ENCODE measurements at places on chromosomes 2 and 18.

GRCh38 chr2:145221516-145221915, 701.6 kb upstream of the ZEB2 start:
- DNase-seq, result no peak

GRCh38 chr2:109342256-109342850, 213.3 kb downstream of the SH3RF3 start:
- DNase-seq, result no peak

- DNase-seq, result no peak
These were observed 744.3 kb upstream of the REG3G start for GRCh38 chr2:78281164-78281563.

DNA sequence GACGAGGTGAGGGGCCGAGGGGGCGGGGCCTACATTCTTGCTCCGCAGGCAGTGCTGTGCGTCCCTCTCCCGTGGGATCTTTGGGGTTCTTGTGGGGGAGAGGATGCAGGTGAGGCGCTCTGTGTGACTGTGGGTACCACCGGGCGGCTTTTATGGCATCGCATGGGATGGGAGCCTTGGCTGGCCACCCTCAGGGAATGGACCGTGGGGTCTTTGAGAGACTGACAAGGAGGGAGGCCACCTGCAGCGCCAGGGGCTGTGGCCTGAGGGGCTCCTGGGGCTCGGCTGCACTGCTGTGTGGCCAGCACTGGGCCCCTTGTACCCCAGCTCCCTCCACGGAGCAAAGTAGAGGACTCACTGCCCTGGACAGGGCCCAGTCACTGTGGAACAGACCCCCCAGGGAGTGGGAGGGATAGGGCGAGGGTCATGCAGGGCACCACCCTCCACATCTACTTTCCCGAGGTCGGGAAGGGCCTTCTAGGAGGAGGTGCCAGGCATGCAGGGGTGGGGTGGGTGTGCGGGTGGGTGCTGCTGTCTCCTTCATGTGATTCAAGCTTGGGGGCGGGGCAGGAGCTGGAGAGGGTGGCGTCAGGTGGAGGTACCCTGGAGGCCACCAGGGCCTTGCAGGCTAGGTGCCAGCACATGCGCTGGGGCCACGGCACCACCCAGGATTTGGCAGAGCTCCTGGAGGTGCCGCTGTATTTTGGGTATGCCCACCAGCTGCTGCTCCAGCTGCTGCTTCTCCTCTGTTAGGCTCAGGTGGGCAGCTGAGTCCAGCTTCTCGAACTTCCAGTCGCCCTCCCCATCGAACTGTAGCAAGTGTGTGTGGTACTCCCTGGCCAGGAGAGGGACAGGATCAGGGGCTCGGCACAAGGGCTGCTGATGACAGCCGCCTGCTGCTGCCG, 1072.4 kb downstream of the RPIA start:
- DNase-seq, result peak; percentile 8

DNA sequence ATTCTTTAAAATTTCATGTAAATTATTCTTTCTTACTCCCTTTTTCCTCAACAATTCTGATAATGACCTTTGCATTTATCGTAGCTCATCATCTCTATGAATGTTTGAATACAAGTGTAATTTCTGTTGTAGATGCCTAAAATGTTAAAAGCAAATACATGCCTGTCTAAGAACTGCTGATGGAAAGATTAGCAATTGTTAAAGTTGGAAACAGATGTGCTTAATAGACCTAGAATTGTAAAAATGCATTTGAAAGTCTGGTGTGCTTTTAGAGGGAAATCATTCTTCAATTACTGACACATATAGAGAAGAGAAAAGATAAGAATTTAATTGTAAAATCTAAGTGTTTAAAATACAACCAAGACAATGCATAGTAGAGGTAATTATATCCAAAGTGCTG, 50.4 kb downstream of the CCDC102B start:
- no peak for DNase-seq

- DNase-seq, result no peak
These were observed 47.7 kb upstream of the SMAD2 start for GRCh38 chr18:47978141-47978540.

- no peak for DNase-seq
These were observed 1007.0 kb upstream of the CELF4 start for GRCh38 chr18:38572554-38573111.

DNA sequence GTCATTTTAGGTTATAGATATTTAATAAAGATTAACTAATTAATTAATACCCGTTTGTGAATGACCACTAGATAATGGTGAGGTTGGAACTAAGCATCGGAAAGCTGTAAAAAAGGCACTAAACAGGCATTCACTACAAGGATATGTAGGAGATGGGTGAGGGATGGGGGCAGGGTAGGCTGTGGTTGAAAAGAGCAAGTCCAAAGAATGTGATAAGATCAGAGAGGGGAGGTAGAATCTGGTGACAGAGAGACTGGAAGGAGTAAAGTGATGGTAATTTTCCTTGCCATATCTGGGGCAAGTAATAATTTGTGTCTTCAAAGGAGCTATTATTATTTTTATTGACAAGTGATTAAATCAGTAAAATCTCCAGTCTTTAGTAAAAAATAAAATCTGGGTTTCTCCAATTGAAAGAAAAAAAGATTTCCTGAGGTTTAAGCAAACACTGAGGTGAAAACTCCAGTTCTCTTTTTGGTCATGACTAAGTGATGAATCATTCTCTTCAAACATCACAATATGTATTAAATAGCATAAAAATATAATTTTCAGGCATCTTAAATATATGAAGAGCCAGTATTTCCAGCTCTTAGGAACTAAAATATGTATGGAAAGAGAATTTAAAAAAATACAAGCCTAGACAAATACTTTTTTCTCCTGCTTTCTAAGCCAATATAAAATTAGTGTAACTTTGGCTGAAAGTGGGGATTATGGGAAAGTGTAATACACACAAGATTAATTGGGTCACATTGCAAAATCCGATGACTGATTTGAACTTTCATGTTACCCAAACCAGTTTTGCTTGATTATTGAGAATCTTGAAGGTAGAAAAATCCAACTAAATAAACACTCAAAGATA, 259.1 kb upstream of the RBMS1 start:
- DNase-seq, result no peak

GRCh38 chr2:148615381-148615841, 29.1 kb upstream of the EPC2 start:
- no peak for DNase-seq

DNA sequence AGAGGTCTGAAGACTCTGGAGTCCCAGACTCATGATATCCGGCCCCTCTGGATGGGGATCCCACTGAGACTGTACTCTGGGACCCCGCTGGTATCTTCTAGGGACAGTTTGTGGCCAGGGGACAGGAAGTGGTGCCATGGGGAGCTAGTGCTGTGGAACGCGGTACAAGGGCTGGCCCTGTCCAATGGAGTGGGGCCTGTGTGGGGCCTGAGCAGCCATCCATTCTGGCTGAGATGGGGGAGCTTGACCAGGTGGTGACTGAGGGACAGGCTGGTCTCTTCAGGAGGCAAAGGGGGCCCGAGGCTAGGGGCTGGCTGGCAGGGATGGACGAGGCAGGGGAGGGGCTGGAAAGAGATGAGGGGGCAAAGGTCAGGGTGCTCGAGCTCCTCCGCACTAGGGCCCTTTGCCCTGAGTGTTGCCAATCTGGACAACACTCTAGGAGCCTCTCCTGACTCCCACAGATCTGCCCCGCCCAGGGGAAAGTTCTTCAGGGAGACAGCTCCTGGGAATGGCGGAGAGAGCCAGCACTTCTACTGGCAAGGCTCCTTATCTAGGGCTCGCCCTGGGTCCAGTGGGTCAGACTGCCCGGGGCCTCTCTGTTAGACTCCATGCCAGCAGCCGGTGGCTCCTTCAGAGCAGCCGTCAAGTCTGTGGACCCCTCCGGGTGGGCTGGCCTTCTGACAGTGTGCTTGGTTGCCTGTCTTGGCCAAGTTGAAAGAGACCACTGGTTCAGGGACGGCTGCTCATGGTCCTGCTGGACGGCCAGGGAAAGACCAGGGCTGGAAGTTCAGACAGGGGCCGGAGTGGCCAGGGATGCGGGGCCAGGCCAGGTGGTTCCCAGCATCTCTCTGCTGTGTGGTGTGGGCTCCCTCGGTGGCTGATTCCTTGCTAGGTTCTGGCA, 12.3 kb downstream of the MALL start:
- no peak for DNase-seq

- no peak for DNase-seq
These were observed 222.1 kb upstream of the NRP2 start for GRCh38 chr2:205460217-205460616.

GRCh38 chr18:45521777-45522176, 93.5 kb upstream of the SLC14A2 start:
- DNase-seq, result peak; percentile 10

DNA sequence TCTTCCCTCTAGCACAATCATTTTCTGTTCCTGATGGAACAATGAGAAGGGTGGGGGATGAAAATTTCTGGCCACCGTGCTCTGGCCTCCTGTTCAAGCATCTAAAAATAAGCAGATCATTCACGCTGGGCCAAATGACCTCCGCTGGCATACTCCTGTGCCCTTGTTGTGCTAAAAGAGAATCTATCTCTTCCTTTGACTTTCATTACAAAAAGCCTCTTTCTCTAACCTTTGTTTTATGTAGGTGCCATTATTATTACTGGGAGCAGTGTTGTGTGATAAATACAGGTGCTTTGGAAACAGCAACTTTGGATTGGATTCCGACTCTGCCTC, 44.6 kb upstream of the B3GNT2 start:
- no peak for DNase-seq

DNA sequence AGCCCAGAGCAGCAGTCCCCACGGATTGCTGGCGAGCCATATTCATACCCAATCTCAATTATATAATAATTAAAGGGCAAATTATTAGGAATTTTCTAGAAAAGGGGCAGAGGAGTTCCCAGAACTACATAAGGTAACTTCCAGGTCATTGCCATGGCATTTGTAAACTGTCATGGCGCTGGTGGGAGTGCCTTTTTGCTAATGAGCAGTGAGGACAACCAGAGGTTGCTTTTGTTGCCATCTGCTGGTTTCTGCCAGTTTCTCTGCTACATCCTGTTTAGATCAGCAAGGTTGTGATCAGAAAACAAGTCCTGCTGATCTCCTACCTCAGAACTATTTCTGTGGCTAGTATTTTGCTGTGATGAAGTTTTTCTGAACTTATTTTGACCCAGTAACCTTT, 159.8 kb upstream of the PIEZO2 start:
- no peak for DNase-seq

DNA sequence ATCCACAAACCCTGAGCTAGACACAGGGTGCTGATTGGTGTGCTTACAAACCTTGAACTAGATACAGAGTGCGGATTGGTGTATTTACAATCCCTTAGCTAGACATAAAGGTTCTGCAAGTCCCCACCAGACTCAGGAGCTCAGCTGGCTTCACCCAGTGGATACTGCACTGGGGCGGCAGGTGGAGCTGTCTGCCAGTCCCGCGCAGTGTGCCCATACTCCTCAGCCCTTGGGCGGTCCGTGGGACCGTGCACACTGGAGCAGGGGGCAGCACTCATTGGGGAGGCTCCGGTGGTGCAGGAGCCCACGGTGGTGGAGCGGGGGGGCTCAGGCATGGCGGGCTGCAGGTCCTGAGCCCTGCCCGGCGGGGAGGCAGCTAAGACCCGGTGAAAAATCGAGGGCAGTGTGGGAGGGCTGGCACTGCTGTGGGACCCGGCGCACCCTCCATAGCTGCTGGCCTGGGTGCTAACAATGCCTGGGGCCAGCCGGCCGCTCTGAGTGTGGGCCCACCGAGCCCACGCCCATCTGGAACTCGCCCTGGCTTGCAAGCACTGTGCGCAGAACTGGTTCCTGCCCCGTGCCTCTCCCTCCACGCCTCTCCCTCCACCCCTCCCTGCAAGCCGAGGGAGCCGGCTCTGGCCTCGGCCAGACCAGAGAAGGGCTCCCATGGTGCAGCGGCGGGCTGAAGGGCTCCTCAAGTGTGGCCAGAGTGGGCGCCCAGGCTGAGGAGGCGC, 75.6 kb downstream of the MOB4 start:
- no peak for DNase-seq

GRCh38 chr2:37355735-37356134, 11.3 kb downstream of the QPCT start:
- DNase-seq, result no peak

GRCh38 chr18:6414723-6415417, at the start of gene L3MBTL4:
TSS of gene L3MBTL4 (minus strand) at chr18:6414911. CDS start at chr18:6311625, 103,286 bp downstream.
- DNase-seq, result peak; percentile 10

DNA sequence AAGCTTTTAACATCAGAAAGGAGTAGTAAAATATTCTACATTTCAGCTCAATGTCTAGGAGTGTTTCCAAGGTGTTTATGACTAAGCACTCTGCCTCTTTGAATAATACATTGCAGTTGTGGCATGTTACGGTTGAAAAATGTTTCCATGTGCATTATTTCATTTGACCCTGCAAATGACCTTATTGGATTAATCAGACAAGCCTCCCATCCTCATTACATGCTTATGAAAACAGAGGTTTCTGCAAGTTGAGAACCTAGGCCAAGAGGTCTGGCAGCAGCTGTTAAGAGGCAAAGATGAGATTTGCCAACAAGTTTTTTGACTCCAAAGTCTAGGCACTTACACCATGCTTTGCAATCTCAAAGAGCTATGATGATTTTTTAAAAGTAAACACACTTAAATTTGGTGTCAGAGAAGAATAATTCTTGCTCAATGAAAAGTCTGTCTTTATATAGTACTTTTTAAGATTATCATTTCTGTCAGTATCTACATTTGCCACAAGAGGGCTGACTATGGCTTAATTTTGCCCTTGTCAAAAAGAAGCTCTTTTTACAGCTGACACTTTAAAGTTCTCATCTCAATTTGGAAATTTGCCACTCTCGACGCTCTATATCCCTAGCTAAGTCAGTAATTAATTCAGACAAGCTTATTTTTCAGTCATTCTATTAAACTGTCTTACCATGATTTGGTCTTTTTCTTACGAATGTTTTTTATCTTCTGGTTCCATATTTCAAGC, 260.6 kb downstream of the PAX3 start:
- no peak for DNase-seq
